ENCODE measurements at places on chromosomes 1 and 21. TPM values are rescaled to one million over a fixed set of nuclear protein-coding genes. Genes with fewer than 3 reads are reported as not detected.

GRCh38 chr1:208161656-208162375 is 82.4 kb downstream of the PLXNA2 start:
- DNase-seq: peak; percentile 65

DNA sequence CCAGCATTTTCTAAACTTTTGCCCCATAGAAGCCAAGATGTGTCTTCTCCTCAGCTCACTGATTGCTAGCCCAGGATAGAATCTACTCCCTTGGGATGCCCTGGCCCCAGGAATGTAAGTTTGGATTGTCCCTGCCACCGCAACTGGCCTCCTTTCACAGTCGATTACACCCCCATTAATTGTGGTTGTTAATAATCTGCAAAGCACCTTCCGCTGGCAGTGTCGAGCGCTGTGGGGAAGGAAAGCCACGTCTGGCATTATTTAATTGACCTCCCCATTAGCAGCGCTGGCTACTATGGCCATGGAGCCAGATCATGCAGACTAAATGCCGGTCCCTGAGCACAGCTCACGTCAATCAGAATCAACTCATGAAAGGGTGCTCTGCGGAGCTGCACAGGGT is 597.3 kb upstream of the PLXNA2 start:
- DNase-seq: no peak

DNA sequence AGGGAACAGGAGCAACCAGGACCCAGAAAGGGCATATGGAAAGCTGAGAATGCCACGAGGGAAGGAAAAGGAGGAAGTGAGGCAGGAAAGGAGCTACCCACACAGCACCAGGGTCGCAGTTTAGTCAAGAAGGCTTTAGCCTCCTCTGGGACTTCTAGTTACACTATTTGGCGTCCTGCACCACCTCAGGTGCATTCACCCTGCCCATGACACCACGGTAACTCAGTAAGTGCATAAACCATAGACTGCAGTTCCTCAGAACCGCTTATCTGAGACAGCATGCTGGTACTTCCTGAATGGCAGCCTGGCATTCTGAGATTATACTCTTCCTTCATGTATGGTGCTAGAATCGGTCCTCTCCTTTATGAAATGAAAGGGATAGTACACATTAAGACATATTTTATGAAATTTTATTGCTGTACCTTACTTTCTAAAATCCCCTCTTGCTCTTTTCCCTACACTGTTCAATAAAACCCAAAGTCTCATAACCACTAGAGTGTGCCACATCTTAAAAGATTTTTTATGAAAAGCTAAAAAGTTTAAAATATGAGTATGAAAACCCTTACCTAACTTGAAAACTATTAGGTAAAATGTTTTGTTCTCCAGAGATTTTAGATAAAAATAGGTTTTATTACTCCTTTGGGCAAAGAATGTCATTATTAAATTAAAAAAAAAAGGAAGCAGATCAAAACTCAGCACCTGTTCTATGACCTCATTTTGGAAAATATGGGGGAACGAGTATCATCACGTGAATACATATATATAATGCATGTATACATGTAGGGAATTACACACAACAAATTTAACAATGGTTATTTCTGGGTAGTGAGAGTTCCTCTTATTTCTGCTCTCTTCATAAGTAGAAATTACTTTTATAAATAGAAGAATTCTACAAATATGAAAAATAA is 67.3 kb downstream of the VAV3 start:
- no peak for DNase-seq

HJV gene
- 0.31 TPM for total RNA-seq

DNA sequence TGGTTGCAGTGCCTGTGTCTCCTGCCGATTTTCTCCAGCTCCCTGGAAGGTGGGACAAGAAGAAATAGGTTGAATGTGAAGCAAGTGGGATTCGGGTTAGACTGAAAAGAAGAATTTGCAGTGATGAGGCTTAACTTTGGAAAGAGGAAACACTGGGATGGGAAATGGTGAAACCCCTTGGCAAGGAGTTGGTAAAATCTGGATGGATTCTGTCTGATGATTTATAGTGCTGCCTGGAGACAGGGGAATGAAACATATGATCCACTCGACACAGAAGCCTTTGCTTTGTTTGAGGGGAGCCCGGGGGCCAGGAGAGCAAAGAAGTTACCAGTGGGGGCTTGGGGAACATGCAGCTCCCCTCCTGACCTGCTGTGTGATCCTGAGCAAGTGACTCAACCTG is 67.2 kb downstream of the UBIAD1 start:
- DNase-seq: no peak

DNA sequence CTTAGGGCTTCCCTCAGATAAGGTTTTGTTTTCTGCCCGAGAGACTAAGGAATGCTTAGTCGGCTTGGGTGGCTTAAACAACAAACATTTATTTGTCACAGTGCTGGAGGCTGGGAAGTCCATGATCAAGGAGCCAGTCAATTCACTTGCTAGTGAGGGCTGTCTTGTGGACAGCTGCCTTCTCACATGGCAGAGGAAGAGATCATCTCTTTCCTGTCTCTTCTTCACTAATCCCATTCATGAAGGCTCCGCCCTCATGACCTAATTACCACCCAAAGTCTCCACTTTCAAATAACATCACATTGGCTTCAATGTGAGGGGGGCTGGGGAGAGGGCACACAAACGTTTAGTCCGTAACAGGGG is 50.5 kb upstream of the IL12RB2 start:
- peak; percentile 5 for DNase-seq

- DNase-seq: no peak
Observed at GRCh38 chr1:230272557-230272956, 153.6 kb downstream of the PGBD5 start.

EDN2 gene
- not detected for total RNA-seq

- DNase-seq: no peak
Observed at GRCh38 chr1:27773826-27774445, 917 bp downstream of the STX12 start.

DNA sequence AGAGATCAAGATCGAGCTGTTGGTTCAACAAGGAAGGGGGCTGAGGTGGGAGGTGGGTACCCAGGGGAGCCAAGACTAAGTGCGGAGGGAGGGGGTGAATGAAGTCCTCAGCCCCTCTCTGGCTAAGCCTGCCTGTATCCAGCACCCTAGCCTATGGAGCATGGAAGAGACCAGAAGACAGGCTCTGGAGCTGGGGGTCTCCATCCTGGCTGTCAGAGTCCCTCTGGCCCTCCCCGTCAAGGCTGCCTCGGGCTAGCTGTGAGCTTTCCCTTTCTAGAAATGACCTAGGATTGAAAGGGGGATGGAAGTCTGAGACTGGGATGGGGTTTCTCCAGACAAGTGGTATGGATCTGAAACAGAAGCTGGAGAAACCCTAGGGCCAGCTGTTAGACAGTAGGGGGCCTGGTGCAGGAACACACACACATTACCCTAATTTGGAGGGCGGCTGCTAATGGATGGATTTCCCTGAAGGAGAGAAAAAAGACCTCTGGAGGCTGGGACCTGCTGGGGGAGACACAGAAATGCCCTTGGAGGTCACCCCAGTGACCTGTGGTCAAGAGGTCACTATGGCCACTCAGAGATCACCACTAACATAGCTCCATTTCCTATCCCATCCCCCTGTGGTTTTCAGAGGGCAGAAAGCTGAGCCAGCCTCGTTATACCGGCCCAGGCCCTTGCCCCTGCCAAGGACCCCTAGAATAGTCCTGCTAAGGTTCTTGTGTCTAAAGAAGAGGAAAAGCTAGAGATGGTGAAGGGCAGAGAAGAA is 107.8 kb downstream of the TMEM53 start:
- DNase-seq: no peak

GRCh38 chr1:150976401-150976821 is 1.8 kb upstream of the CERS2 start:
- no peak for DNase-seq

DNA sequence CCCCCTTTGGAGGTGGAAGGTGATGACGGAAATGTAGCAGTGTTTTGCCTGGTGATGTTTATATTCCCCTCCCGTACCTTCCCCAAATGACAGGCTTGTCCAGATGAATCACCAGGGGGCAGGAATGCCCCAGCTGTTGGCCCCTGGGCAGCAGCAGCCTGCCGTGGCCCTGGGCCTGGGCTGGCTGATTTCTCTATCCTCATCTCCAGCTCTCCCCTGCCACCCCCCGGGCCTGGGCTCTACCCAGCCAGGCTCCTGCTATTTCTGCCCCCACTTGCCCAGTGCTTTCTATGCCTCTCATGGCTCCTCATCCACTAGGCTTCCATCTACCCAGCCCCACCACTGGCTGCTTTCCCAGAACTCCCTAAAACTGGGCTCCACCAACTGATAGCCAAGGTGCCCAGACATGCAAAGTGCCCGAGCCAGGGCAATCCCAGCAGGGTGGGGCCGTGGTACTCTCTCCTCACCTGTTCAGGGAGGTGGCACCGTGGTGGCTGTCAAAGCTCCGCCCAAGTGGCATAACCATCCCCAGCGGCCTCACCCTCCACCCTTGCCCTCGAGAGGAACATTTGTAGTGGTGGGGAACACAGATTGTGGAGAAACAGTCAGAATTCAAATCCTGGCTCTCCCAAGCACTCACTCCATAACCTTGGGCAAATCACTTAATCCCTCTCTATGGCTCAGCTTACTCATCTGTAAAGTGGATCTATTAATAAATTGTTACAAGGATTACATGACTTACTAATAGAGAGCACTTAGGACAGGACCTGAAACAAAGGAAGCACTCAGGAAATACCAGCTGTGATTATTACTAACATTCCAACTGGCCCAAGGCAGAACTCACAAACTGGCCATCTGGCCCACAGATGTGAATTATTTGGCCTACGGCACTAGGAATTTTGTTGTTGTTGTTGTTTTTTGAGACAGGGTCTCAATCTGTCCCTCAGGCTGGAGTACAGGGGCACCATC is 12.8 kb upstream of the ECE1 start:
- DNase-seq: no peak

GREM2 gene
- total RNA-seq: not detected

KRTAP10-5 gene
- not detected for total RNA-seq

PPIE gene
- 71.0 TPM for total RNA-seq

- DNase-seq: no peak
Observed at GRCh38 chr1:198397208-198397808, 143.2 kb downstream of the ATP6V1G3 start.

- no peak for DNase-seq
Observed at GRCh38 chr1:58883888-58884482, 100.1 kb upstream of the JUN start.

CCDC181 gene
- total RNA-seq: 6.7 TPM

DNA sequence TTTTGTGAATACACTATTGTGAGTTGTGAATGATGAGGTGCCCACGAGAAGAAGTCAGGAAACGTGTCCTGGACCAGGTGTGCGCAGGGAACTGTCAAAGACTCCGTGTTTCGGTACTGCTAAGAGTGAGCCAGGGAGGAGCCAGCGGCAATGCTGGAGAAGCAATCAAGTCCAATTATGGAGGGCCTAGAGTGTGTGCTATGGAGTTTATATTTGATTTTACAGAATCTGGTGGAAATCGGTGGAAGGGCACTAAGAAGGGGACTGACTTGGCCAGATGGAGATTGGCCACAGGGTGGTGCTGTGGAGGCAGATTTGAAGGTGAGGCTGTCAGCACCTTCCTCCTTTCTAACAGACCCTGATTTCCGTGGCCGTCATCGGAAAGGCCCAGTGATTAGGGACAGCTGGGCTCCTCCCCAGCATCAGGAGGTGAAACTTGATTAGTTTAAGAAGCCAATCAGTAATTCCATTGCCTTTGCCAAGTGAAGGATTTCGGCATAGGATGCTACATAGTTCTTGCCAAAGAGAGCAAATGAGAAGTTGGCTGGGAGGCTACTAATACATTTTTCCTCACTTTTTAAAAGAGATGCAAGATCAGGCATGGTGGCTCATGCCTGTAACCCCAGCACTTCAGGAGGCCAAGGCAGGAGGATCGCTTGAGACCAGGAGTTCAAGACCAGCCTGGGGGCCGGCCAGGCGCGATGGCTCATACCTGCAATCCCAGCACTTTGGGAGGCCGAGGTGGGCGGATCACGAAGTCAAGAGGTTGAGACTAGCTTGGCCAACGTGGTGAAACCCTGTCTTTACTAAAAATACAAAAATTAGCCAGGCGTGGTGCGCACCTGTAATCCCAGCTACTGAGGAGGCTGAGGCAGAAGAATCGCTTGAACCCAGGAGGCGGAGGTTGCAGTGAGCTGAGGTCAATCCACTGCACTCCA is 7.0 kb downstream of the PTCH2 start:
- peak; percentile 82 for DNase-seq

All from A673 (cell line).